SJCRH30 (cell line): ENCODE measurements at places on chromosomes 5 and 9. TPM values are rescaled to one million over a fixed set of nuclear protein-coding genes. Genes with fewer than 3 reads are reported as not detected.

- no peak for DNase-seq
Observed at GRCh38 chr9:93586290-93587057, 10.1 kb downstream of the PHF2 start.

- no peak for DNase-seq
Observed at GRCh38 chr9:2303056-2303455, 287.9 kb downstream of the SMARCA2 start.

DNA sequence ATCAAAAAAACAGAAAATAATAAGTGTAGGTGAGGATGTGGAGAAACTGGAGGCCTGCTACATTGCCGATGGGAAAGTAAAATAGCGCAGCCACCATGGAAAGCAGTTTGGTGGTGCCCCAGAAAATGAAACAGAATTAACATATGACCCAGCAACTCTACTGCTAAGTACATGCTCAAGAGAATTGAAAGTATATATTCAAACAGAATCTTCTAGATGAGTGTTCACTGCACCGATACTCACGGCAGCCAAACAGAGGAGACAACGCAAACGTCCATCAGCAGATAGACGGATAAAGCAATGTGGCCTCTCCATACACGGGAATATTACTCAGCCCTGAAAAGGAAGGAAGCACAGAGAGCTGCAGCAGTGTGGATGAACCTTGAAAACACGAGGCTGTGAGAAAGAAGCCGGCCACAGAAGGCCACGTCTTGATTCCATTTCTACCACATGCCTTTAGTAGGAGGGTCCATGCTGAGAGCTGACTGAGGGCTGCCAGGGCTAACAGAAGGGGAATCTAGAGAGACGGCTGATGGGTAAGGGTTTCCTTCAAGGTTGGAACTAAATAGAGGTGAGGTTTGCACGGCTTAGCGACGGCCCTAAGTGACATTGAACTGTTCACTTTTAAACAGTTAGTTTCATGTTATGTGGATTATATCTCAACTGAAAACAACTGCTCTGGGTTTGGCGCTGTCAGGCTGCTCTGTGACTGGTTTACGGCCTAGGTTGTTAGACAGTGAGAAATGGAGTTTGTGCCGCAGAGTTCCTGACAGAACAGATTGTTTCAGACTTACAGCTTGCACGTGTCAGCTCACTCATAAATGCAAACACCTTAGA lies 29.8 kb downstream of the AHRR start:
- no peak for DNase-seq

GRCh38 chr9:21902136-21902535 lies 92.1 kb downstream of the CDKN2A start:
- no peak for DNase-seq

The SAPCD2 gene
- 69.7 and 71.0 TPM in 2 replicates for total RNA-seq

The AK8 gene
- total RNA-seq = not detected in 2 replicates

The CBY3 gene
- total RNA-seq = not detected in 2 replicates

The TRAF1 gene
- 0.25 and 0.26 TPM in 2 replicates for total RNA-seq

The LECT2 gene
- total RNA-seq = not detected in 2 replicates

The CD74 gene
- 0.12 TPM in 1 of 2 replicates, not detected in the other for total RNA-seq

The PSIP1 gene
- 148 and 172 TPM in 2 replicates for total RNA-seq
